Kidney tubule cell (primary cell): ENCODE measurements at places on chromosomes 6 and 20.

- DNase-seq: peak; percentile 91
Observed at GRCh38 chr20:17843246-17844132, 125.1 kb downstream of the SNX5 start.

DNA sequence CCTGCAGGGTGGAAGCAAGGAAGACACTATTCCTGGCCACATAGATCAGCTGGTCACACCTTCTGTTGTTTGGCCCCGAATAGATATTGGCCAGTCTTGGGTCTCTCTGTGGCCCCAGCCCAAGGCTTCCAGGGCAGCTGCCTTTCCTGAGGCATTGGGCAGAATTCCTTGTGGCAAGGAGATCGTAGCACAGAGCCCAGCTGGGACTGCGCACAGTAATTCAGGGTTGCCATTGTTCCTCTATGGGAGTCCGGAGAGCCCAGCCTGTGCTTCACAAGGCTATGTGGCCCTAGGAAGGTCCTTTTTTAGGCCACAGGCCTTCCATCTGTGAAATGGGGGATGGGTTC lies 6.9 kb downstream of the SGK2 start:
- DNase-seq: no peak

DNA sequence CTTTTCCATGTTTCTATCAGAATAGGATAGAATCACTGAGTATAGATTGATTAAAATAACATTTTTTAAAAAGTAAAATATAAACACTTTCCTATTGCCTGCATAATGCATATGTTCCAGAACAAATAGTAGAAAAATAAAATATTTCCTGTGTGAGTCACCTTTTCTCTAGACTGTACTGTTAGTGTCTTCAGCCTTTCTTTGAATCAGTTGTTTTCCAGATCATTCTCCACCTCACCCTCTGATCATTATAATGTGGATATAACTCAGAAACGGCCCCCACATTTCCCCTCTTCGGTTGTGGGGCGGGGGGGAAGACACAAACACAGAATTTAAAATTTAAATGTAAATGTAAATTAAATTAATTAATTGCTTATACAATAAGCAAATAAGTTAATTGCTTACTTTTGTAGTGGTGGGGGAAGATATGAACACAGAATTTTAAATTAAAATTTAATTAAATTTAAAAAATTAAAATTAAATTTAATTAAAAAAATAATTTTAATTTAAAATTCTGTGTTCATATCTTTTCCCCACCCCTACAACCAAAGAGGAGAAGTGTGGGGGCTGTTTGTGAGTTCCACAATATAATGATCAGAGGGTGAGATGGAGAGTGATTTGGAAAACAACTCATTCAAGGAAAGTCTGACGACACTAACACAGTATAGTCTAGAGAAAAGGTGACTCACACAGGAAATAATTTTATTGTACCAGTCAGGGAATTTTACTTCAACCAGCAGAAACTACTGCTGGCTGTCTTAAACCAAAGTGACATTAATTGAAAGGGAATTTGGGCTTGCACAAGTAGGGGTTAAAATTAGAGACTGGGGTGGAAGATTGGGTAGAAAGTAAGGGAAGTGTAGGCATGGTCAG lies 37.1 kb upstream of the PROKR2 start:
- peak; percentile 53 for DNase-seq

- DNase-seq: no peak
Observed at GRCh38 chr6:132107896-132108295, 156.7 kb upstream of the CCN2 start.

- DNase-seq: no peak
Observed at GRCh38 chr6:68256391-68256790, 378.7 kb upstream of the ADGRB3 start.

- no peak for DNase-seq
Observed at GRCh38 chr20:60034231-60035110, 76.2 kb downstream of the CDH26 start.

DNA sequence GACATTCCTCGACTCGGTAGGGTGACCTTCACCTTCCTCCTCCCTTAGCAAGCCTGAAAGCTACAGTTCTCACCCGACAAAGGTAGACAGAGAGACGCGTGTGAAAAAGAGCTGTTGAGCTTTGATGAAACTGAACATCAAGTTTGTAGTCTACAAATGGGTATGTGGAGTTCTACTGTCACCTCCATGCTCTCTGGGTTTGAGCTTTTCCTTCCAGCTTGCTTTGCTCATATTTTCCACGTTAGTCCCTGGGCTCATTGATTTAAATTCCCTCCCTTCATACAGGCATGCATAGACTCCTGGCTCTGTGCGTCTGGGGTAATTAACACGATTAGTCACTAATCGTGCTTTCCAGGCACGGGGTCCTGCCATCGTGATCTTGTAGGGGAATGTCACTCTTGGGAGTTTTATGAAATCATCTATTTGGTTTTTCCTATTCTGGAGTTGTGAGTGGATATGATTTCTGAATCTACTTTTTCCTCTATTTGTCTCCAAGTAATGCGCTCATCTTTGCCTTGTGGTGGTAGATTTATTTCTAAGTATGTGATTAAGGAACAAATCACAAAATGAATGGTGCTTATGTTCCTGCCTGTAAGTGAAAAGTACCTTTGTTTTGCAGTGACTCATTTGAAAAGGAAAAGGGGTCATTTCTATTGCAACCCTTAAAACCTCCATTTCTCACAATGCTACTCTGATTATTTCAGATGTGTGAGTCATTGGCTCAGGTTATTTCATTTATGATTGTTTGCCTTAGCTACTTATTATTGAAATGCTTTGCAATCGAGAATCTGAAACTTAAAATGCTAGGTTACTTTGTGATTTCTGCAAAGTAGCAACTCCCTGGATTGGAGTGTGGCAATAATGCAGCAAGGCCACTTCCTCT lies 154.6 kb downstream of the ZDHHC14 start:
- DNase-seq: peak; percentile 92

DNA sequence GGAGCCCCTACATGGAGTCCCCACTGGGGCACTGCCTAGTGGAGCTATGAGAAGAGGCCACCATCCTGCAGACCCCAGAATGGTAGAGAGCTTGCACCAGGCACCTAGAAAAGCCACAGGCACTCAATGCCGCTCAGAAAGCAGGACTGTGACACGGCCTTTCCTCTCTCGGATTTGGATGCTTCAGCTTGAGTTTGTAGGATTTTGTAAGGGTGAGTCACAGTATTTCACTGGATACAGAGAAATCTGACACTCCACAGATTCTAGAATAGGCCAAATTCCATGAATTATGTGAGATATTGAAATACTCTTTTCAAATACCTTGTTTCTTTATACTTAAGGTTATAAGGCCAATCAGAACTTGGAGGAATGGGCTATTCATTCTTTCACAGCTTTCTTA lies 424.5 kb downstream of the HTR1B start:
- DNase-seq: no peak

GRCh38 chr20:5718896-5719595 lies 31.2 kb upstream of the SHLD1 start:
- DNase-seq: no peak

- no peak for DNase-seq
Observed at GRCh38 chr6:107543088-107543487, 53.2 kb downstream of the SOBP start.

DNA sequence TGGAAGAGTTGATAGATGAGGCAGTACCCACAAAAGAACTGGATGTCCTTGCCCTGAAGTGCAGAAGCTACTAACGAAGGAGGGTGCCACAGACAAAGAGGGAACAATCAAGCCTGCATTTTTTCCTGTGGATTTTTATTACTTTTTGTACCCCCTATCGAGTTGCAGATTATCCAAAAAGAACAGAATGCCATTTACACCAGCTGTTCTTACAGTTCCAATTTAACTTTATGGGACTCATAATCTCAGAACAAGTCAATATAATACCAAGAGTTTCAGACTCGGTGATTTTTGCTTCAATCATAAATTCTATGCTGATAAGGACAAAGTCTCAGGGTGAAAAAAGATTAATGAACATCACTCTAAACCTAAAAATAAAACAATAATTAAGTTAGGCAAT lies 4.0 kb upstream of the CNKSR3 start:
- no peak for DNase-seq

GRCh38 chr6:30837870-30838269 lies 46.4 kb upstream of the DDR1 start:
- DNase-seq: no peak

DNA sequence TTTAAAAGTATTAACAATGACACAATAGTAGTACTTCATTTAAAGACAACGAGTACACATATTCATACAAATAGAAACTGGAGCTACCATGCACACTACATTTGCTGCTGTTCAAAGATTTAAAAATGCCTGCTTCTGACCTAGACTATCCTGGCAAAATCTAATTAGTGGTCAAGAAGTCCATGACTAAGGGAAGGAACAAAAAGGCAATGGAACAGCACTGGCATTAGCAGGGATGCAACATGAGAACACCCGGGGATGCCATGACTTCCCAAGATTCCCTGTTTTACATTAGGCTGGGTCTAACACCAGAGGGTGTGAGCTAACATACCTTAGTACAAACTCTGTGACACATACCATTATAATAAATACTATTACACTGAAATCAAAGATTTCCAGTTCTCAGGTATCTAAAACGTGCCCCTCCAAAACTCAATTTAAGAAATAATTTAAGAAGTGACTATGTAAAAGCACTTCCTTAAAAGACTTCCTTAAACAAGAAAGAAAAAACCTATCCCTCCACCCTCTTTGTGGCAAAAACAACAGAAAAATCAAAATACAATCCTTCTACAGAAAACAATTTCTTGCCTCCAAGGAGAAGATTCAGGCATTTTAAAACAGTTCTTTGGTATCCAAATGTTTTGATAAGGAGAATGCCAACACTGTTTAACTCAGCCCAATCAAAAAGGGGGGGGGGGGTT lies 25.5 kb downstream of the CHD6 start:
- DNase-seq: no peak

DNA sequence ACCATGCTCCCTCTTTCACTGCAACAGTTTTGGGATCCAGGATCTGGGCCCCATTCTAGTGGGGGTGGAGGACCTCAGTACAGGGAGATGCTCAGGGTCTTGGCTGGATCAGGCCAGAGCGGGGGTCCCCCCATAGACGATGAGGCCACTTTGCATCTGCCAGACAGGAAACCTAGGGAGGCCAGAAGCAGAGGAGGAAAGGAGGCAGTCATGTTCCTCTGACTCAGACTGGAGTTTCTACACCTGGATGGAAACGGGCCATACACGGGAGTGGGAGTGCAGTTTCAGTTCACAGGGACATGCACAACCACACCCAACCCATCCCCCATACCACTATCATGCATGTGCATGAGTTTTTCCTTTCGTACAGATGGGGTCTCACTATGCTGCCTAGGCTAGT lies 3.6 kb upstream of the EMILIN3 start:
- DNase-seq: no peak

DNA sequence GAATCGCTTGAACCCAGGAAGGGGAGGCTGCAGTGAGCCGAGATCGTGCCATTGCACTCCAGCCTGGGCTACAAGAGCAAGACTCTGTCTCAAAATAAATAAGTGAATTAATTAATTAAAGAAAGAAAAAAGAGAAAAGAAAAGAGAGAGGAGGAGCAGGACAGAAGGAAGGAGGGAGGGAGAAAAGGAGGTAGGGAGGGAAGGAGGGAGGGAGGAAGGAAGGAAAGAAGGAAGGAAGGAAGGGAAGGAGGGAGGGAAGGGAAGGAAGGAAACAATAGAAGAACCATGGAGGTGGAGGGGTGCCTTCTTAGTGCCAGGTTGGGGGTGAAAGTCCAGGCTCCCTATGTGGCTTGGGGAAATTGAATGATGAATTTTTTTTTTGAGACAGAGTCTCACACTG lies 6.5 kb upstream of the AHCY start:
- DNase-seq: no peak

GRCh38 chr20:24497851-24498250 lies 28.4 kb downstream of the SYNDIG1 start:
- DNase-seq: peak; percentile 65

DNA sequence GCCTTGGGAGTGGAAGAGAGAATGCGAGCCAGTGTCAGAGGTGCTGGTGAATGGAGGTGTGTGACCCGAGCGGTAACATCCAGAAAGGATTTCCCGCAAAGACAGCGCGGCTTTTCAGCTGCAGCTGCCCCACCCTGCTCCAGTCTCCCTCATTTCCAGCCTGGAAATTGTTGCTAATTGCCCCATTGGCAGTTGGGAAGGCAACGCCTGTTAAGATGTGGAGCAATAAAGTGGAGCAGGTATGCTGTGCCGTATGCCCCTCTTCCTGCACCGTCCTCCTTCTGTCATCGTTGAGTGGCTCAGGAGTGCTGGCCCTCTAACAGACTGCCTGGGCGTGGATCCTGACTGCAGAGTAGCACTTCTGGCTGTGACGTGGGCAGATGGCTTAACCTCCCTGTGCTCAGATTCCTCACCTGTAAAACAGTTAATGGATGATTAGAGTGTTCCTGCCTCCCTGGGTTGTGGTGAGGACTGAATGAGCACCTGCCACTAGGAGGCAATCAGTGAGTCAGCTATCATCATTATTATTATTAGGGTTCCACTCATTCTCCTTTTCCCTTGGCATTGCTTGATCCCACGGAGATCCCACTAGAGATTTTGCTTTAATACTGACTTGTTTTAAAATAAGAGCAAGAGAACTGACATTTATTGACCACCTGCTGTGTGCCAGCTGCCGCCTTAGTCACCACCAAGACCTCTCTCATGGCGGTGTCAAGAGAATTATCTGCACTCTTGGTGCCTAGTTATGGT lies 11.7 kb downstream of the ARFGEF2 start:
- peak; percentile 91 for DNase-seq

- no peak for DNase-seq
Observed at GRCh38 chr6:108915258-108915657, 67.0 kb downstream of the ARMC2 start.

- DNase-seq: no peak
Observed at GRCh38 chr6:42104804-42105125, 37.7 kb downstream of the C6orf132 start.

GRCh38 chr6:166078294-166078693 lies 89.4 kb downstream of the TBXT start:
- DNase-seq: peak; percentile 83

DNA sequence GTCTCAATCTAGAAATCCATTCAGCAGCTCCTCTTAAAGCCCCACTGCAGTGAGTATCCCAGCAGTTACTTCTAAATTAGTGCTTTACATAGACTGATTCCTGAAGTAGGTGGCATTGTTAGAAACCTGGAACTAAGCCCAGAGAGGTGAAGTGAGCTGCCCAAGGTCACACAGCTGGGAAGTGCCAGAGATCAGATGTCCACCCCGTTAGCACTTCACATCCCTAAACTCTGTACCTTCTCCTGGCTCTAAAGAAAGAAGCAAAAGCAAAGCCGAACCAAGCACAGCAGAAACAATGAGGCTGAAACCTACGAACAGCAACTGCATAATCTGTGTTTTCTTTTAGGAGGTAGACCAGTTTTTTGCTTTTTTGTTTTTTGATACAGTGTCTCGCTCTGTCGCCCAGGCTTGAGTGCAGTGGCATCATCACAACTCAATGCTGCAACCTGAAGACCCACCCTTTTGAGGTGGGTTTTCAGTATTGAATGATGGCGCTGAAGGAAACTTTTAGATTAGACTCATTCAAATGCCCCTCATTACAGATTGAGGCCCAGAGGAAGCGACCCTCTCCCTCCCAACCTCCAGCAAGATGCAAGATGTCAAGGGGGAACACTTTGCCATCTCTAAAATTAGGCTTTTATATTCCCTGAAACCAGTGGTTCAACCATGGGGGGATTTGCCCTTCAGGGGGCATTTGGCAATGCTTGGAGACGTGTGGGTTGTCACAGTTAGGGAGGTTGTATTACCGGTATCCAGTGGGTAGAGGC lies 3.2 kb upstream of the ZMYND8 start:
- DNase-seq: peak; percentile 29
